ENCODE measurements at places on chromosomes 13 and 19.

GRCh38 chr19:7550987-7551761 lies 15.7 kb downstream of the PNPLA6 start:
- no peak for DNase-seq

DNA sequence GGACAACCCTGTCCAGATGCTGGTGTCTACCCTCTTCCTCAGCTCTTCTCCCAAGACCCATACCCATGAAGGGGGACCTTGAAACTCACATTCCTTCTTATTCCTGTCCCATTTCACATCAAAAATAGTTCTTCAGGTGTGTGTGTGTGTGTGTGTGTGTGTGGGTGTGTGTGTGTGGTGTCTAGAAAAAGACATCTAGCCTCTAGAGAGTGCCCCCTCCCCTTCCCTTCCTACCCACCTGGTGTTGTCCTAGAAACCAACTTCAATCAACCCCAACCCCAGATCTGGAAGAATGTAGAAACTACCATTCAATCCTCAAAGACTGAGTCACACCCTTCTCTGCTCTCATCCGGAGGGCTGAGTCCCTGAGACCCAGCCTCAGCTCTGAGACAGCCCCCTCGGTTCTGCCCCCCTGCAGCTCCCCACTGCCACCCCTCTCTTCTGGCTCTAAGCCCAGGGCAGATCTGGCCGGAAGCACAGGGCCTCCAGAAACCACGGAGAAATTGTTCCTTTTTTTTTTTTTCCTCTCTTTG lies 3.5 kb downstream of the KCNN4 start:
- DNase-seq, result peak; percentile 97

DNA sequence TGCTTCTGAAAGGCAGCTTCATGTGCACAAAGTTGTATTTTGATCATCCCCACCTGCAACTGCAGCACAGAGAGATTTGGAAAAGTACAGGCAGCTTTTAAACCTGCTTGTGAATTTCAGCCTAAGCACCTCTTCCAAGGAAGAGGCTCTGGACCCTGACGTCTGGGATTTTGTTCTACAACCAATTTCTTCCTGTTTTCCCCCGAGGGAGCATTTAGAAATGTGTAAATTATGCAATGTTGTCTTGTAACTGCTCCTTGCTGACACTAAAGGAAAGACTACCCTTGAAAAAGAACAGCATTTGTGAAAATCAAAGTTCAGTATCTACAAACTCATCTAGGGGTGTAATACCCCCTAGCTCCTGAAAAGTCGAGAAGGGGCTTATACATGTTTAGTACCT lies 15.4 kb downstream of the MED26 start:
- no peak for DNase-seq

DNA sequence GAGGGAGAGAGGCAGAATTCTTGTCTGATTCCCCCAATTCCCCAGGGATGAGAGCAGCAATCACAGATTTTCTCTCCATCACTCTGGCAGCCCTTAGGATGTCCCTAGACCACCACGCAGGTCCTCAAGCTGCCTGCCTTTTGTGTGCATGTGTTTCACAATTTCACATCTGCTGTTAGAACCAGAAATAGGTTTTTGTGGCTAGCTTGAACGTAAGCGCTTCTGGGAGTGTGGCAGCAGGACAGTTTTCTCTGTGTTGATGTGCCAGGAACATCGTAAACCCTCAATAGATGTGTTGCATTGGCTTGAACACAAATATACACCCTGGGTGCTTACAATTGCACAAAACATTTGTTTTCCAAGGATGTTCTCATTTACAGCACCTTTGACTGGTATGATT lies 78.8 kb upstream of the TMTC4 start:
- no peak for DNase-seq

- DNase-seq, result no peak
Measured at GRCh38 chr13:95003019-95003813, 290.9 kb upstream of the SOX21 start.

DNA sequence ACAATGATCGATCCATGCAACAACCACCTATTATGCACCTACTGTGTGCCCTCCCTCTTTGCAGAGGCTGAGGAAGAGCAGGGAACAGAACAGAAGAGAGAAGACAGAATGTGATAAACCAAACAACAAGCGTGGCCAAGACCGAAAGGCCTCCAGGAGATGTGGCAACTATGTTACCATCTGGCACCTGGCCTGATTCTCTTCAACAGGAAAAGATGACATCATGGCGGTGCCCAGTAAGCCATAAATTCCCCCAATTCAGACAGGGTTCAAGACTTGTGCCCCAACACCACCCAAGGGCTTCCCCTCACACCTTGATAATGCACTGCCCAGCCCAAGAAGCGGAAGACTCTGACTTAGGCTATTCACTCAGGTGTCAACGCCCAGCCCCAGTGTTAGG lies 44.3 kb downstream of the SLC7A1 start:
- no peak for DNase-seq

DNA sequence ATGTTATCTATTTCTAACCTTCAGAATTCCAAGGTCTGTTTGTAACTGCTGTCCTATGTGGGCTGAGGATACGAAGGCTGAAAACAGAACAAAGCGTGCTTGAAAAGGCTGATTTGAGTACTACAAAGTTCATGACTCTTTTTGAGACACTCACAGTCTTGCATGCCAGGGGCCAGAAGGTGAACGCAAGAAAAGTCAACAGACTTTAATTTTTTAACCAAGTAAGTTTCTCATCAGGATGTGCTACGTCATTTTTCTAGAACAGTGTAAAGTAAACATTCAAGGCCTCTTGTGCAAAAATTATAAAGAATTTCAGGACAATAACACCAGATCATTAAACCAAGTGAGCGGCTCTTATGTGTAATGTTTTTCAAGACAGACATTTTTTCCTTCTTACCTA lies 163.5 kb downstream of the COG6 start:
- no peak for DNase-seq

DNA sequence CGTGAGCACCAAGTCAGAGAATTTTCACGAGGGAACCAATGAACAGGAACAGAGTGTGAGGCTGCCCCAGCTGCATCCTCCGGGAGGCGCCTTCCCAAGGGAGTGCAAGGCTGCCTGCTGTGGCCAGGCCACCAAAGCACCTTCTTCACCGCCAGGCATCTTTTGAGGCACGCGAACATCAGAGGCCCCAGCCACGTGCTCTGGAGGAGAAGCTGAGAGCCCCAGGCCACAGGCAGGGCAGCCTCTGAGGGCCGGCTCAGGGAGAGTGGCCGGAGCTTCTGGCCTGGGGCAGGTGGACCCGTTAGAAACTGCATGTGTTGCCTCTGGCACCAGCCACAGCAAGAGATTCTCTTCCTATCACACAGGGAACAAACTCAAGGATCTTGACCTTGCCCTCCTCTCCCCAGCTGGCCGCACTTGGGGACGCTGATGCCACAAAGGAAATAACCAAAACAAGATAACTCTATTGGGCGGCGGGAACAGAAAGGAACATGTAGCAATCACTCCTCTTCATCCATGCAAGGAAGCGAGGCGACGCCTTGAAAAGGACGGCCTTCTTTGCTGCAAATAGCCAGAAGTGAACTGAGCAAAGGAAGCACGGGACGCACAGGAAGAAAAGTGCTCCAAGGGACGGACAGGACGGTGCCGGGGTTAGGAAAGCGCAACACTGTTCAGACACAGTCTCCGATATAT lies 19.9 kb downstream of the GAS6 start:
- DNase-seq, result no peak

DNA sequence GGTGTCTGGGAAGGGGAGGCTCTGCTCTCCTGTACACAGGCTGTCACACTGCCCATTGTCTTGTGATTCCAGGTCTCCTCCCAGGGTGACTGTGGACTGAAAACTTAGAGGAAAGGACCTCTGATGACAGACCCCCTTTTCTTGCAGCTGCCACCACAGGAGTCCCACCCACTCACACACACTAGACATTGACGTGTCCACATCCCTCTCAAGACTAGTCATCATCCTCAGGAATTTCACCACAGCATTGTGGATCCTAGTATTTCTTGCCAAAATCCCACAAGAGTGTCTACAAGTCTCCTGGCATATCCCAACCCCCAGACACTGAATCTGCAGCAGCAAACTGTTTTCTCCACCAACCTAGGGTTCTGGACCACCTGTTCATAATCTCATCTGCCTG lies 5.3 kb downstream of the ZNF85 start:
- no peak for DNase-seq

- DNase-seq, result no peak
Measured at GRCh38 chr13:99647596-99647985, 146.3 kb downstream of the TM9SF2 start.

- DNase-seq, result peak; percentile 84
Measured at GRCh38 chr19:40907968-40908735, 26.1 kb upstream of the CYP2A7 start.

- no peak for DNase-seq
Measured at GRCh38 chr13:53285896-53286430, 257.4 kb downstream of the OLFM4 start.

GRCh38 chr13:51330791-51331190 lies 8.7 kb upstream of the SERPINE3 start:
- DNase-seq, result peak; percentile 96
